ENCODE measurements at places on chromosomes 12 and 14. TPM values are rescaled to one million over a fixed set of nuclear protein-coding genes. Genes with fewer than 3 reads are reported as not detected.

TBX3 gene
- total RNA-seq: not detected

AACS gene
- total RNA-seq: 27.8 TPM

WNT5B gene
- total RNA-seq: 0.10 TPM

MIPOL1 gene
- total RNA-seq: not detected

PTGDR gene
- total RNA-seq: 0.60 TPM

OVCH1 gene
- total RNA-seq: not detected

FAM90A1 gene
- 0.19 TPM for total RNA-seq

MOAP1 gene
- 28.7 TPM for total RNA-seq

ADCY6 gene
- 0.03 TPM for total RNA-seq

BEST3 gene
- total RNA-seq: not detected

KRT8 gene
- total RNA-seq: not detected

CISTR gene
- total RNA-seq: not detected

ACOT4 gene
- 1.1 TPM for total RNA-seq

CLEC7A gene
- total RNA-seq: not detected

TPPP2 gene
- not detected for total RNA-seq

KLHDC1 gene
- total RNA-seq: 5.1 TPM

SMCO3 gene
- not detected for total RNA-seq

KRT71 gene
- not detected for total RNA-seq

APOF gene
- total RNA-seq: not detected

SLCO1A2 gene
- total RNA-seq: not detected

GUCY2C gene
- total RNA-seq: not detected

SPIC gene
- total RNA-seq: not detected
